MCF 10A (cell line): ENCODE measurements at places on chromosomes 6 and 20. TPM values are rescaled to one million over a fixed set of nuclear protein-coding genes. Genes with fewer than 3 reads are reported as not detected.

DNA sequence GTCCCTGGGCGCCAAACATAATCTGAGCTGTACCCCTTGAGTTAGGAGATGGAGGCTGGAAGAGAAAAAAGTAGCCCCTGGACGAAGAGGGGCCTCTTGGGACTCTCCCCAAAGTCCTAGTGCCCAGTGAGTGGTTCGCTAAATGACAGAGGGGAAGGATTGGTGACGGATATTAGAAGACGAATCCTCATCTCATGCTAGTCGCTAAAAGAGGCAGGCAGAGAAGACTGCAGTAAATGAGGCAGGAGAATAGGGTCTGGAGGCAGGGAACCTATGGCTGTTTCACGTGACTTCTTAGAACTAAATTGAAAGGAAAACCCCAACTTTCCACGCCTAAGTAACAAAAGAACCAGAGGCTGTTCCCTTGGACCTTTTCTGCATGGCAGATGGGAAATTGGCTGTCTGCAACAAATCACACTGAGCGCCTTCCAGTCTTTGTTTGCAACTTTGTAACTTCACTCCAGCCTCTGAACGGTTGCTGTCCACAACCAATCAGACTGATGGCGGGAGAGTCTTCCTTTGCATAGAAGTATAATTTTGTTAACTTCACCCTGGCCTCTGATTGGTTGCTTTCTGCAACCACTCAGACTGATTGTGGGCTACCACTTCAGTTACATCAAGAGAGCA lies 731 bp upstream of the RBL1 start:
- no peak for DNase-seq

Gene ZNF165
- 7.1 and 10.8 TPM in 2 replicates for total RNA-seq

- no peak for DNase-seq
Measured at GRCh38 chr6:9535106-9535505, 879.8 kb downstream of the TFAP2A start.

- DNase-seq: no peak
Measured at GRCh38 chr6:132357120-132357519, 44.2 kb downstream of the MOXD1 start.

- no peak for DNase-seq
Measured at GRCh38 chr20:48951646-48952045, 30.1 kb downstream of the ARFGEF2 start.

- no peak for DNase-seq
Measured at GRCh38 chr6:7701212-7701834, 24.6 kb upstream of the BMP6 start.

Gene SDCBP2
- total RNA-seq: 8.3 and 11.8 TPM in 2 replicates

GRCh38 chr20:63009045-63009961 lies 2.5 kb upstream of the BHLHE23 start:
- DNase-seq: peak; percentile 66

Gene CTAGE9
- not detected in 2 replicates for total RNA-seq

DNA sequence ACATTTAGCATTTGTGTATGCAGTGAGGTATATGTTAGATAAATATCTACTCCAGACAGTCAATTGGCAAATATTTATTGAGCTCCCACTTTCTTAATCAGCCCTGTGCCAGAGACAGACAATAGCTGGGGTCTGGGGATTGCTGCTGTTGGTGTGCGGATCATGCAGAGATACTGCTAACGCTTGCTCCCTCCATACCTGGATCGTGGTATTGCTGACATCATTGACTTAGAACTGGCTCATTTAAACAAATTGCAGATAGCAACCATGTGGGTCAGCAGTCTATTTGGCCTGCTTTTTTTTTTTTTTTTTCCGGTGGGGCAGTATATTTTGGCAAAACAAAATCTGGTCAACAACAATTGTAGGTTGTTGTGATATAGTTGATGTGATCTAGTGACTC lies 9.5 kb downstream of the ARID1B start:
- DNase-seq: no peak

GRCh38 chr6:2891768-2892170 lies 11.3 kb downstream of the SERPINB9 start:
- DNase-seq: no peak

DNA sequence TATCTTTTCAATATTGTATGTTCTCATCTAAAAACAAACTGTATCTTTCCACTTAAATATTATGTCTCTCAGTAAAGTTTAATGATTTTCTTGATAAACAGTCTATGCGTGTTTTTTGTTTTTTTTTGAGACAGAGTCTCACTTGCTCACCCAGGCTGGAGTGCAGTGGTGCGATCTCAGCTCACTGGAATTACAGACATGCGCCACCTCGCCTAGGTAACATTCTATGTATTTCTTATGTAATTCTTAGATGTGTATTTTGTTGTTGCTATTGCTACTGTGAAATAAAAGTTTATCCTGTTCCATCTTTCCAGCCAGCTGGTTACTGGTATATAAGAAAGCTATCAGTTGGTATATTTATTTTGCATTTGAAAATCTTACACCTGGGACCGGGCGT lies 29.4 kb downstream of the ABHD12 start:
- no peak for DNase-seq

DNA sequence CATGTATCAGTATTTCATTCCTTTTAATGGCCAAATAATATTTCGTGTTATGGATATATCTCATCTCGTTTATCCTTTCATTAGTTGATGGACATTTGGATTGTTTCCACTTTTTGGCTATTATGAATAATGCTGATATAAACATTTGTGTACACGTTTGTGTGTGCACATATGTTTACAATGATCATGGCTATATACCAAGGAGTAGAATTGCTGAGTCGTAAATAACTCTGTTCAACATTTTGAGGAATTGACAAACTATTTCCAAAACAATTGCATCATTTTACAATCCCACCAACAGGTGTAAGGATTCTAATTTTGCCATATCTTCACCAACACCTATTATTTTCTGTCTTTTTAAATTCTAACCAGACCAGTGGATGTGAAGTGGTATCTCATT lies 26.3 kb upstream of the PNRC1 start:
- no peak for DNase-seq

Gene RMND1
- 32.9 and 37.6 TPM in 2 replicates for total RNA-seq

GRCh38 chr6:159098636-159099106 lies 53.9 kb upstream of the TAGAP start:
- no peak for DNase-seq

DNA sequence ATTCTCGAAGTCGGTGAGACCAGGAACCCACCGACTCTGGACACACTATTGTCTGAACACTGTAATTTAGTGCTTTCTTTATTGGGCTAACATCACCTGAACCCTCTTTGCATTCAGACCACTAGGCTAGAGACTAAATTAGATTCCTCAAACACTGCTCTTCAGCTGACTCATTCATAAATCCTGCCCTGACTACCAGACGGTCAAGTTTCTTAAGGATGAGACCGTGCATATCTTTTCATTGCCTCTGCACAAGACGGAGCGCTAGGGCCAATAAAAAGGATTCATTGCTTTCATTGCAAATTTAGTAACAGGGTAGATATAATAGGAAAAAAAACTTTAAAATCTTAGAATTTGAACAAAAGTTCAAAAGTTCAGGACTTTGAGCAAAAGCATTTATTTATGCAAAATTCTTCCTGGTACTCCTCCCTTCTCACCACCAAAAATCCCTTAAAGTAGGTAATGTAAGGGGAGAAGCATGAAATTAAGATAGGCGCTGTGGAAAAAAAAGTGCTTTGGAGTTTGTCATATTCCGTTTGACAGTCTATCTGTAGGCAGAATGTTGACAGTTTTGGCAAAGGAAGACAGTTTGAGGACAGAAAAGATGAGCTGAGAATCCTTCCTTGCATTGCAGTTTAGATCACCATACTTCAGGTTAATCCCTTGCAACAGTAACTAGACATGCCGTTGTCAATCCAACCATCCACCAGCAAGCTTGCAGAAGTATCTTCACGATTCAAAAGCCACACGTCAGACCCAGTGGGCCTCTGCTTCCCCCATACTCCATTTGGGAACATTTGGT lies 328.6 kb upstream of the JARID2 start:
- DNase-seq: no peak

GRCh38 chr20:55677011-55677410 lies 328.3 kb downstream of the CBLN4 start:
- no peak for DNase-seq

Gene GRM1
- not detected in 2 replicates for total RNA-seq

- no peak for DNase-seq
Measured at GRCh38 chr6:79435746-79436145, 101.5 kb downstream of the LCA5 start.

DNA sequence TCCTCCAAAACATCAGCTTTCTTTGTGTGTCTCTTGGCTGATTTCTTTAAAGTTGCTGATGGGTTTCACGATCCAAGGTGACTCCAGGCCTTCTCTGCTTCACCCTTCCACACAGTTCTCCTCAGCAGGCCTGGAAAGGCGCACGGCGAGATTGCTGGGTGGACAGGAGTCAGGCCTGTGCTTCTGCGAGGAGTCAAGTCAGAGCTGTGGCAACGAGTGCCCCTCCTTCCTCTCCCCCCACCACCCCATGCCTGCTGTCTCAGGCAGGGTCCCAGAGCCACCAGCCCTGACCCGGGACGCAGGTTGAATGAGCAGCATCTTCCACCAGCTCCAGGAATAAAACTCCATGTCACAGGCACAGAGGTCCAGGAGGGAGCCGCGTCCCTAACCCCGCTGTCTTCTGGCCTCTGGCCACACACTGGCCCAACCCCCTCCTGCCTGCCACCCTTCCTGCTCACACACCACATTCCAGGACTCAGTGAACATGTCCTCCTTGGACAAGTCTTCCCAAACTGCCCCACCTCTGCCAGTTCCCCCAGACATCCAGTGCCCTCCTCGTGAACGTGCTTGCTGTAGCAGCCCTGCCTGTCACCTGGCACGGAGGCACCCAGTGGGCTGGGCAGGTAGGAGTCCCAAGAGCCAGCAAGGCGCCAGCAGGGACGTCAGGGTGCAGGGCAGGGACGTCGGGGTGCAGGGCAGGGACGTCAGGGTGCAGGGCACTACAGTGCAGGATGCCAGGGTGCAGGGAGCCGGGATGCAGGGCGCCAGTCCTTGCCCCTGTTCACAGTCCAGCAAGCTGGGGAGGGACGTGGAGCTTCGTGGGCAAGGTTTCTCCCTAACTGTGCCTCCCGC lies 7.2 kb upstream of the NTSR1 start:
- no peak for DNase-seq

DNA sequence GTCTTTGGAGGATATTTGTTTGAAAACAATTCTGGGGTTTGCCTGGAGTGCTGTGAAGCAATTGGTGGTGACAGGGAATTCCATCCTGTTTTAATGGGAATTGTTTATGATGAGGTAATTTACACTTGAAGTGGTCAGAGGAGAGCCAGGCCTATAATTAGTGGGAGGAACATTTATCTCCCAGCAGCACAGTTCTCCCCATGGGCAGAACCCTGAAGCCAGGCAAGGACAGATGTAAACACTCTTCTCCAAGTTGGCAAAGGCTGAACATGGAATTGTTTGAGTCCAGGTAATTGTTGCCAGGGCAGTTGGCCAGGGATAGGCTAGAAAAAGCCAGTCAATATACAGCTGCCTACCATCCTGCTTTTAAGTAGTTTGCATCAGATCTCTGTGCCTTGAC lies 789.7 kb downstream of the FRK start:
- no peak for DNase-seq

Gene GSTA2
- not detected in 2 replicates for total RNA-seq

GRCh38 chr20:20759132-20759531 lies 46.7 kb upstream of the RALGAPA2 start:
- DNase-seq: no peak

Gene BPIFB4
- not detected in 2 replicates for total RNA-seq
